Activated naive CD4-positive, alpha-beta T cell treated with anti-CD3 and anti-CD28 coated beads, Interleukin-2, amount 50 U/mL, for 16 hours (primary cell): ENCODE measurements at places on chromosomes 5 and 9.

DNA sequence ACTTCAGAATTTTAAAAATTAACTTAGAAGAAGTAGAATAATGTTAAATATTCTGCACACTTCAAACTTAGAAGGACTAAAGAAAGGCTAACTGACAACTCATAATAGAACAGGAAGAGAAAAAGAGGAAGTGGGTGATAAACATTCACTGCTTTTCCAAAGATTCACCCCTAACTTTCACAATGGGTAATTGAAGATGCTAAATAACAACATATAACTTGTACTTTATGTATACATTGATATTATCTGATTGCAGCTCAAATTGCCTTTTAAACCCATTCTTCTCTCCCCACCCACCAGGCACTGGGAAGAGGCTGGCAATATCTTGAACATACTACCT, 376.6 kb downstream of the EFNA5 start:
- DNase-seq: no peak

DNA sequence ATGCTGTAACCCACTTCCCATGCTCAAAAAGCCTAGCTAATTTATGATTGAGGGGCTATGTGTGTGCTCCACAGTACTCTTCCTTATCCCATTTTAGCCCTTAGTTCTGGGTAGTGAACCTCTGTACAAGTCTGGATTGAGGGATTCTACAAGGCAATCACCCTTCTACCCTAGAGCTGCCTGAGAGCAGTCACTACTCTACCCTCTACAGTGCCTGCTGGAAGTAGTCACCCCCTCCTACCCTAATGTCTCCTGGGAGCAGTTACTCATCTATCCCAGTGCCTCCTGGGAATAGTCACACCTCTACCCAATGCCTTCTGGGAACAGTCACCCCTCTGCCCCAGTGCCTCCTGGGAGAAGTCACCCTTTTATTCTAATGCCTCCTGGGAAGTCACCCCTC, 150.6 kb downstream of the ATP10B start:
- no peak for DNase-seq

- DNase-seq: no peak
These were observed 321.9 kb downstream of the GADD45G start for GRCh38 chr9:89926691-89927220.

DNA sequence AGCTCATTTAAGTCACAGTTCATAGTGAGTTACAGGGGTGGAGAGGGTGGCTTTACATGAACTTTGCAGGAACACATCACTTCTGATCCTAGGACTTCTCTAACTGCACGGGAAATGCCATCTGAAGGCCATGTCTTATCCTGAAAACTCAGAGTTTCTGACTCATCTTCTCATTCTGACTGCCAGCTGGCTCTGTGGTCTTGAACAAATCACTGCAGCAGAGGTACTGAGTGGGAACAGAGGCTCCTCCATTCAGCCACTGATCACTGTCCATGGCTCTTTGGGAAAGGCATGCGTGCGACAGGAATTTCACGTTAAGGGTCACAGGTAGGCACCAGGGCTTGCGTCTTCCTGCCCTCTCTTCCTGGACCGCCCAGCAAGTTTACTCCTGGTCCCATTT, 114.6 kb upstream of the LRRTM2 start:
- no peak for DNase-seq

GRCh38 chr9:137021979-137022661, 5.9 kb downstream of the ABCA2 start:
- peak; percentile 70 for DNase-seq

- DNase-seq: no peak
These were observed 248.8 kb downstream of the NNT start for GRCh38 chr5:43851741-43852140.

- DNase-seq: no peak
These were observed 471.2 kb downstream of the TAF11L14 start for GRCh38 chr5:18105449-18105848.

- DNase-seq: peak; percentile 16
These were observed 69.3 kb upstream of the NIPAL4 start for GRCh38 chr5:157390551-157391297.

GRCh38 chr9:20472342-20473045, 149.8 kb downstream of the MLLT3 start:
- DNase-seq: no peak

DNA sequence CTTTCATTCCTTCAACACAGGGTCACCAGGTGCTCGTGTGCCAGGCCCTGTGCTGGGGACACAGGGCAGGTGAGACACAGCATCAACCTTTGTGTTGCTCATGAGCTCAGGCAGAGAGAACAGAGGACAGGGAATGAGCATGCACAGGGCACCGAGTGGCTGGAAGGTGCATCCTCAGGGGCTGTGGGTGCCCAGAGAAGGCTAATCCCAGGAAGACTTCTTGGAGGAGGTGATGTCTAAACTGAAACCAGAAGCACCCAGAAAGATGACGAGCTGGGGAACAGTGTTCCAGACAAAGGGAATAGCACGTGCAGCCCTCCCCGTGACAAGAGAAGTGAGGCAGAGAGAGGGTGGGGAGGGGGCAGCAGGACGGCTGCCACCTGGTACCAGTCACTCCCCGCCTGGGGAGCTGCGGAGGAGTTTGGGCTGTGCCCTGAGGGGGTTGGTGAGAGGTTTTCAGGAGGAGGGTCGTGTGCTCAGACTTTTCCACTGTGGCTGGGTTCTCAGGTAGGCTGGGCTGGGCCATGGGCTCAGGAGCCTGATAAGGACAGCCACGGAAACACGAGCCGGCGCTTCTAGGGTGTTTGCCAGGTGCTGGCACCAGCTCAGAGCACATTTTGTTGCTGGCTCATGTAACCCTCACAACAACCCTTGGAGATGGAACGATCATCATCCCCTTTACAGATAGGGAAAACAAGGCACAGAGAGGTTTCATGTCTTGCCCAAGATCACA, 46.0 kb downstream of the HMCN2 start:
- DNase-seq: no peak

GRCh38 chr5:82388181-82388580, 110.0 kb upstream of the RPS23 start:
- DNase-seq: no peak

- DNase-seq: no peak
These were observed 167.1 kb upstream of the PHYKPL start for GRCh38 chr5:178399701-178400095.
